Naive thymus-derived CD8-positive, alpha-beta T cell (primary cell): ENCODE measurements at places on chromosomes 7 and 10. TPM values are rescaled to one million over a fixed set of nuclear protein-coding genes. Genes with fewer than 3 reads are reported as not detected.
A peak's percentile ranks its signal among the peaks of the same experiment; 100 is the strongest.

- no peak overlapping the region for H3K4me3 ChIP-seq
- no peak for DNase-seq
- no peaks in the 10 kb centered on the region for H3K4me1 ChIP-seq
- no peaks in the 10 kb centered on the region for H3K27me3 ChIP-seq
- H3K27ac ChIP-seq: no peak overlapping the region
These were observed 18.6 kb downstream of the MICALL2 start for GRCh38 chr7:1440620-1441019.

- no peak for DNase-seq
- H3K27ac ChIP-seq: no peak overlapping the region
- H3K4me1 ChIP-seq: peaks cover 16% of the 10 kb centered on the region
- peaks cover 56% of the 10 kb centered on the region for H3K27me3 ChIP-seq
- no peaks in the 10 kb centered on the region for H3K36me3 ChIP-seq
These were observed 64.7 kb downstream of the DIP2C start for GRCh38 chr10:624605-625332.

DNA sequence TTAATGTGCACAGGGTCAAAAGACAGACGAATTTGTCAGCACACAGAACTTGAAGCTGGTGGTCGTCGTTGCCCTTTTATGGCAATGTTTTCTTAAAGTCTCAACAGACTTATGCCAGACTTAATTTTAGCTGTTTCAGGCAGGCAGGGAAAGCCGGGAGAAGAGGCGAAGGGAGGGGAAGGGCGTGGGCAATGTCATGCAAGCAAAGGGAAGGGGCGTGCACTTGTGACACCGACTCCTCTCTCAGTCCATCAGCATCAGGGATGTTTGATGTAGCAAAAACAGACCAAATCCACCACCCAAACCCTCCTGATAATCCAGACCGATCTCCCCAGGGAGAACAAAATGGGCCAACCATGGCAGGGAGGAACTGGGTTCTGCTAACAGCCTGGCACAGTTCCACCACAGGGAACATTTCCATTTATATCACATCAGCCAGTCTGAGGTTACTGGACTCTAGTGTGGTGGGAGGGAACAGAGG lies 118.1 kb upstream of the RHEB start:
- H3K27me3 ChIP-seq: no peaks in the 10 kb centered on the region
- no peak for DNase-seq
- H3K27ac ChIP-seq: no peak overlapping the region

DNA sequence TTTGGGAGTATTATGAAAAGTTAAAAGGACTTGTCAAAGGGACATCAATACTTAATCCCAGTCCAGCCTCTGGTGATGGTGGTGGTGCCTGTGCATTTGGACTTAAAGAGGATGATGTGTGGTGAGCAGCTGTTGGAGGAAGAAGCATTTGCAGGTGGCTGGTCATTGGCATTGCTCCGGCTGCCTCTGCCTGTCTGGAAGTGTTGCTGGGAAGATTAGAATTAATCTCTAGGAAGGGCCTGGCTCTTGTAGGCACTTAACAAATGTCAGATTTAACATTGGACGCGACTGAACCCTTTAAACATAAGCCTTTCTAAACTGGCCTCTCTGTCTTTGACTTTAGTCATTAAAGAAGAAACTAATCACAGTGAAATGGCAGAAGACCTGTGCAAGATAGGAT lies 58.8 kb downstream of the FIGNL1 start:
- no peaks in the 10 kb centered on the region for H3K27me3 ChIP-seq
- H3K4me3 ChIP-seq: peak overlapping the region; percentile 54
- peaks cover 79% of the 10 kb centered on the region for H3K4me1 ChIP-seq
- DNase-seq: no peak
- H3K27ac ChIP-seq: peak overlapping the region; percentile 91

GRCh38 chr7:53119514-53119941 lies 84.1 kb downstream of the POM121L12 start:
- H3K36me3 ChIP-seq: no peaks in the 10 kb centered on the region
- no peaks in the 10 kb centered on the region for H3K27me3 ChIP-seq
- no peak for DNase-seq
- no peak overlapping the region for H3K4me3 ChIP-seq
- H3K4me1 ChIP-seq: no peaks in the 10 kb centered on the region

DNA sequence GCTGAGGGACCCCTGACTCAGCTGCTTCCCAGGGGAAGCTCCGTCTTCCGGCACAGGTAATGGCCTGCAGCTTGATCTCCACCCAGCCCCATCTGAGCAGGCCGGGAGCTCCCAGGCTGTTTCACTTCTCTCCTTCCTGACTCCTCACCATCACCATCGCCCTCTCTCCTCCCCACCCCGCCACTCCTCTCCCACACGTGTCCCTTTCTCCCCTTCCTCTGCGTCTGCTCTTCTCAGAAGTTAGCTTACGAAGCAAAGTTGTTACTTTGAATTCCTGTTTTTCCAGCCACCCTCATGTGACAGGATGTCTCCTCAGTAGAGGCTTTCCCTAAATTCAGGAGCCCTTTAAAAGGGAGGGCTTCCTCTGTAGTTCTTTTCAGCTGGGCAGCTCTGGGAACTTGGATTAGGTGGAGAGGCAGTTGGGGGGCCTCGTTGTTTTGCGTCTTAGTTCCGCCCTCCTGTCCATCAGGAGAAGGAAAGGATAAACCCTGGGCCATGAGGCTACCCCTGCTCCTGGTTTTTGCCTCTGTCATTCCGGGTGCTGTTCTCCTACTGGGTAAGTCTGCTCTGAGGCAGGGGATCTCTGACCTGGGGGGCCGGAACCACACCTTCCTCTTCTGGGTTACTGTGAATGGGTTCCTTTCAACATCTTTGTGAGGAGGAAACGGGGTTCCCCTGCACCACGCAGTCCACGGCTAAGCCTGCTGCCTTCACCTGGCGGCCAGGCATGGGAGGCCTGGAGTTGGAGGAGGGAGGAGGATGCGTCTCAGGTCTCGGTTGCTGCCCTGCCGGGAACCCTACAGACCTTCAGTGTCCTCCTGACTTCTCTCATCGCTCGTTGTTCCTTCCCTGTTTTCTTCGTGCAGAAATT lies at the start of gene MRC1:
MRC1 (plus strand) TSS at position 378 of the 871 bp plus-strand sequence; CDS start at position 496, 118 bp downstream.
- no peaks in the 10 kb centered on the region for H3K36me3 ChIP-seq
- no peak within 1 kb of the TSS for H3K4me3 ChIP-seq
- peaks cover 2% of the 10 kb centered on the region for H3K27me3 ChIP-seq

GRCh38 chr7:105250706-105251105 lies 138.0 kb downstream of the SRPK2 start:
- no peak for DNase-seq
- H3K27me3 ChIP-seq: no peaks in the 10 kb centered on the region
- no peak overlapping the region for H3K27ac ChIP-seq

DNA sequence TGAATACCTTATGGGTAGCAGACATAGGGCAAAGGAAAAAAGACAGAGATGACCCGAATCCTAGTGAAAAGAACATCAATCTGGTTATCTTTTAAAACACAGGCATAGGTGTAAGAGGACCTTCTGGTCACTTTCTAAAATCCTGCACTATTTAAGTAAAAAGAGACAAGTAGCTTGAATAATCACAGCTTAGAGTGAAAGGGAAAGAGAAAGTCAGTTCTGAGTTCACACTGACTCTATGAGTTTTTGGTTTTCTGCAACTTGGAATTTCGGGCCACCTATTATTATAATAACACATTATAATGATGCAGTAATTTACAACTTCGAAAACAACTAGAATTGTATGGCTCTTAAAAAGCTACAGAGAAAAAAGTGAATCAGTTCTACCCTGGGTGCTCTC lies 247.8 kb downstream of the DOCK4 start:
- no peaks in the 10 kb centered on the region for H3K36me3 ChIP-seq
- no peak for DNase-seq
- H3K27me3 ChIP-seq: no peaks in the 10 kb centered on the region
- H3K4me3 ChIP-seq: no peak overlapping the region
- no peaks in the 10 kb centered on the region for H3K4me1 ChIP-seq

GRCh38 chr7:44580945-44581878 lies 819 bp downstream of the TMED4 start:
- H3K4me3 ChIP-seq: peak overlapping the region; percentile 87
- peaks cover 37% of the 10 kb centered on the region for H3K4me1 ChIP-seq
- H3K27me3 ChIP-seq: no peaks in the 10 kb centered on the region
- peak; percentile 15 for DNase-seq
- peak overlapping the region; percentile 97 for H3K27ac ChIP-seq
- no peaks in the 10 kb centered on the region for H3K36me3 ChIP-seq

- H3K36me3 ChIP-seq: no peaks in the 10 kb centered on the region
- no peak overlapping the region for H3K27ac ChIP-seq
- DNase-seq: no peak
- H3K4me3 ChIP-seq: no peak overlapping the region
These were observed 98.9 kb downstream of the PRLHR start for GRCh38 chr10:118496525-118496924.

DNA sequence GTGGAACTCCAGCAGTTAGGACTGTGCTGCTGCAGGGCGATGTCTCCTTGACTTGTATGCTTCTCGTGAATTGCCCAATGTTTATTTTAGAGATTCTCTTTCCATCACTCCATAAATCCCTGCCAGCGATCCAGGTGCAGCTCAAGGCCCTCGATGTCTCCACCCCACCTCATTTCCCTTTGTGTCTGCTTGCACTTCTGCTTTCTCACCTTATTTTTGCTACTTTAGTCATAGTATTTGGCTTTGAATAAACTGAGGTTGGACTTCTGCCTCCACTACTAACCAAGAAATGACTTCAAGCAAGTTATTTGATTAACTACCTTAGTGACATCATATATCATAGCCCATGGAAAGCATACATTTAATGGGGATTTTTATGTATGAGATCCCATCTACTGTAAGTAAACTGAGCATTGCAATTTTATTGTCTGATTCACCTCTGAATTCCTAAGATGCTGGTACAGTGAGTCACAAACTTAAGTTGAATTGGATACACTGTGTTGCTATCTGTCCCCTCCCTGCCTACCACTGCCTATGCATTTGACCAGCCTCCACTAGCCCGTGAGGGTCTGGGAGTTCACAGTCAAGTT lies 255.8 kb downstream of the ABCA13 start:
- H3K27ac ChIP-seq: no peak overlapping the region
- H3K4me3 ChIP-seq: no peak overlapping the region
- no peak for DNase-seq

DNA sequence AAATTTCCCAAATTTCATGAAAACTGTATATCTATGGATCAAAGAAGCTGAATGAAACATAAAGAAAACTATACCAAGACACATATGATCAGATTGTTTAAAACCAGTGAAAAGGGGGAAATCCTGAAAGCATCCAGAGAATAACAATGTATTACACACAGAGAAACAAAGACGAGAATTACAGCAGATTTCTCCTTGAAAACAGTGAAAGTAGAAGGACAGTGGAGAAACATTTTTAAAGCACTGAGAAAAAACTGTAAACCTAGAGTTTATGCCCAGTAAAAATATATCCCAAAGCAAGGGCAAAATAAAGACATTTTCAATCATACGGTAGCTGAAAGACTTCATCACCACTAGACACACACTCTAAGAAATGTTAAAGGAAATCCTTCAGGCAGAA lies 121.0 kb downstream of the DPY19L1 start:
- no peak for DNase-seq
- H3K27me3 ChIP-seq: no peaks in the 10 kb centered on the region
- no peaks in the 10 kb centered on the region for H3K36me3 ChIP-seq
- H3K4me3 ChIP-seq: no peak overlapping the region

DNA sequence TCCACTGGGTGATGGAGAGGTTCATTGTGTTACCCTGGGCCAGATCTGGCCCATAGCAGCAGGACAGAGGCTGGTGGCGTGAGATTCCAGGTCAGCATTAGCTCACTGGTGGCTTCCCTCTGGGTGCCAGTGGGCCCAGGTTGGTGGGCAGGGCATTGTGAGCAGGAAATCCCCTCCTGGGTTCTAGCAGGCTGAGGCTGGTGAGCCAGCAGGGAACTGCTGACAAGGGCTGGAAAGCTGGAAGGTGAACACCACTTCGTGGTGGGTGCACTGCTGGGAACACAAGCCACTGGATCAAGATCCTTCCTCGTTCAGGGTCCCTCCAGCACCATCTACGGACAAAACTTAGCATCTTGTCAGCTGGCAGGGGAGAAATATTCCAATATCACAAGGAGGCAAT lies 259.2 kb upstream of the FZD1 start:
- DNase-seq: no peak
- no peak overlapping the region for H3K4me3 ChIP-seq
- no peaks in the 10 kb centered on the region for H3K36me3 ChIP-seq
- no peaks in the 10 kb centered on the region for H3K4me1 ChIP-seq
- no peaks in the 10 kb centered on the region for H3K27me3 ChIP-seq

DNA sequence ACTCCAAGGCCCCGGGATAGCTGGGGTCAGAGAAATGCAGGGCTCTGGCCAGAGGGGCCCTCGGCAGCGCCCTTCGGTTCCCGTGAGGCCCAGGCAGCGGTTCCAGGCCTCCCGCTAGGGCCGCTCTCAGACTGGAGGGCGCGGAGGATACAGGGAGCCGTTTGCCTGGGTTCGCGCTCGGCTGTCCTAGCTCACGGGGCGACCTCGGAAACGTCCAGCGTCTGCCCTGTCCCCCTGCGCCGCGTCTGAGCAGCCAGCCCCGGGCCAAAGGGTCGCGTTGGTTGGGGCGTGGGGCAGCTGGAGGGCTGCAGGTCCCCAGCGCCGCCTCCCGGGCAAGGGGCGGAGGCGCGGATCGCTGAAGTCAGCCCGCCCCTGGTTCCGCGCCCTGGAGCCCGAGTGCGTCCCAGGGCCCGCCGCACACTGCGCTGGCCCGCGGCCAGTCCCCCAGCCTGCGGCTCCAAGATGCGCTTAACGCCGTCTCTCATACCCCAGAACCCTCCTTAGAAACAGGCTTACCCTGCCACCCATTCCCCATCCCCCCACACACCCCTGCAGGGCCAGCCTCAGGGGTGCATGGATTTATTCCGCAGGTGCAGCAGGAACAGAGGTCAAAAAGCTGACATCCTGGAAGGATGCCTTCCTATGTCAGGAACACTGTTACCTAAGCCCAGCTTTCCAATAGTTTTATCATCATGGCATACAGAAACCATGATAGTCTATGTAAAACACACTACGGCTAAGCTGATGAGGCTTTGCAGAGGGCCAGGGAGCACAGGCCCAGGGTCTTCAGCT lies 22.1 kb upstream of the OPN4 start:
- no peaks in the 10 kb centered on the region for H3K36me3 ChIP-seq
- no peak overlapping the region for H3K27ac ChIP-seq
- no peak for DNase-seq

GRCh38 chr7:94276795-94277194 lies 117.9 kb upstream of the COL1A2 start:
- no peak for DNase-seq
- H3K4me1 ChIP-seq: no peaks in the 10 kb centered on the region
- no peaks in the 10 kb centered on the region for H3K36me3 ChIP-seq
- no peak overlapping the region for H3K27ac ChIP-seq
- H3K4me3 ChIP-seq: no peak overlapping the region

- no peaks in the 10 kb centered on the region for H3K27me3 ChIP-seq
- H3K4me1 ChIP-seq: peaks cover 40% of the 10 kb centered on the region
- DNase-seq: no peak
- H3K27ac ChIP-seq: peak overlapping the region; percentile 91
- H3K4me3 ChIP-seq: peak overlapping the region; percentile 94
These were observed 2.0 kb downstream of the DBNL start for GRCh38 chr7:44046321-44047061.

The LEP gene
- total RNA-seq: not detected

The LOXL4 gene
- not detected for total RNA-seq

The SPDYE6 gene
- not detected for total RNA-seq
